RCC 7860 (cell line): ENCODE measurements at places on chromosomes 1 and 21.

DNA sequence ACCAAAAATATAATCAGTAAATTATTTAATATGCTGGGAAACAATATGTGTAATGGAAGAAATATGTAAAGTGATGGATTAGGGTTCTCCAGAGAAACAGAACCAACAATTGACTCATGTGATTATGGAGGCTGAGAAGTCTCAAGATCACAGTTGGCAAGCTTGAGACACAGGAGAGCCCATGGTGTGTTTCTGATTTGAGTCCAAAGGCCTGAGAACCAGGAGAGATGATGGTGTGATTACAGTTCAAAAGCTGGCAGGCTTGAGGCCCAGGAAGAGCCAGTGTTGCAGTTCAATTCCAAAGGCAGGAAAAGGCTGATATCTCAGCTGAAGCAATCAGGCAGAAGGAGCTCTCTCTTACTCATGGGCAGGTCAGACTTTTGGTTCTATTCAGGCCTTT is 138.8 kb upstream of the NBPF11 start:
- DNase-seq, result no peak

GRCh38 chr1:210125143-210125542 is 107.5 kb upstream of the SERTAD4 start:
- DNase-seq, result no peak

DNA sequence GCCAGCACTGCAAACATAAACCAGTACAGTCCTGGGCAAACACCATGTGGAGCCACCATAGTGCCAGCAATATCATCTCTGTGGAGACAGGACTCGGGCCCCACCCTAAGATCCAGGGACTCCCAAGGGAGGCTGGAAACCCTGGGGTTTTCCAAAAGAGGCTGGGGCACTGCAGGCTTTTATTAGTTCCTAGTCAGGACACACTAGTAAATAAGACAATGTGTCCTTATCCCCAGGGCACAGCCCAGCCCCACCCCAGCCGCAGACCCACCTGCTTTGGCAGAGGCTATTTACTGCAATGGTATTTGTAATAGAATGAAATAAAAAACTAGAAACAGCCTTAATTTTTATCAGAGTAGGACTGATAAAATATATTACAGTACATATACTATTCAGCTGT is 486 bp upstream of the GJB3 start:
- no peak for DNase-seq

GRCh38 chr1:30537279-30537678 is 186.1 kb downstream of the MATN1 start:
- DNase-seq, result no peak

DNA sequence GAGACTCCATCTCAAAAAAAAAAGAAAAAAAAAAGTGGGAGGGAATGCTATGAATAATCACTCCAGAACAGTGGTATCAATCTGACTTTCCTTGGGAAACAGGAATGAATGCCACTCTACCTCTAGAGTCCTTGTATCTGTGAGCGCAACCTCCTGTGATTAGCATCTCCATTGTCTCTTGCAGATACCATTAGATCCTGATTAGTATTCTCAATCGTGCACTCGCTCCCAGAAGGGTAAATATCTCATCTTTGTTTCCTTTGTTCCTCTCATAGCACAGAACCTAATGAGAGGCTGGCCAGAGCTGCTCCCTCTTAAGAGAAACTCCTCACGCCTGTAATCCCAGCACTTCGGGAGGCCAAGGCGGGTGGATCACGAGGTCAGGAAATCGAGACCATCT is 184.4 kb upstream of the KCNK2 start:
- no peak for DNase-seq
